ENCODE measurements at places on chromosomes 3 and 15.

DNA sequence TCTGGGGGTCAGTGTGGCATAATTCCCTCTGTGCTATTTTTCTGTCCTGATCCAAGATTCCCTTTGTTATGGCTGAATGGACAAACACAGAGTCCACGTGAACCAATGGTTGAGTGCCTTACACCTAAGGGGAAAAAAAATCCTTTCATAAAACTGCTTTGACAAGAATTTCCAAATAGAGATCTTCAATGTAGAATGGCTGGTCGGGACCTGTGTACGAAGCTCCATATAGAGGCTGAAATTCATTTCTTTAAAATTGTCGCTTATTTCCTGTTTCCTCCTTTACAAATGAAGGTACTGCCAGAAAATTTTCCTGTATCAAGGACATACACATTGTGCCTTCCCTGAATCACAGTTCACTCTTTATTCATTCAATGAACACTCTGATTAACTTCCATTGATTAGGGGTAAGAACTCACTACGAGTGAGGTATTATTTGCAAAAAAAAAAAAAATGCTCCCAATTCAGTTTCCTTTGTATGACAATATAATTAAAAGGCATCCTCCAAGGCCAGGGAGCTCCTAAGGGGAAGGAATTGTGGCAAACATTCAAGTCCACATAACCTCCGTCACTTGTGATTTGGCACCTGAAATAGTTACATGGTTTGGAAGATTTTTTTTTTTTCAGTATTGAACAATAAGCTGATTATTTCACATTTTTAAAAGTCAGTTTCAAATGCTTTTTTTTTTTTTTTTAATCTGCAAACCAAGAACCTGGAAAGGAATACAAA, 293.8 kb downstream of the MEX3B start:
- no peak for DNase-seq

DNA sequence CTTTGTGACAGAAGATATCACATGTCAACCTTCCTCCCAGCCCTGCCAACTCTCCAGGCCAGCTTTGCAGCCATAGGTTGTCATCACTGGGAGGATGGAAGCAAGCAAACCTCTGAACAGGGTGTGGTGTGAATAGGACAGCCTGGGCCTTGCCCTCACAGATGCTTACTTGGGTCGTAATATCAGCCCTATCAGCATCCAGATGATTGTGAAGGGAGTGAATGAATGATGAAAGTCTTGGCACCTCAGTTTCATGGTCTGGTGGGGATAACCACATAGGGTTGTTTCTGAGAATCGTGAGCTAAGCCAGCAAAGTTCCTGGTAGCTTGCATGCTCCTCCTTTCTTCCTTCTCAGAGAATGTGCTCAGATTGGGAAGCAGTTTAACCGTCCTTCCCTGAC, 55.1 kb upstream of the POLR2M start:
- peak; percentile 38 for DNase-seq

GRCh38 chr3:30623351-30623750, 16.9 kb downstream of the TGFBR2 start:
- DNase-seq, result no peak

DNA sequence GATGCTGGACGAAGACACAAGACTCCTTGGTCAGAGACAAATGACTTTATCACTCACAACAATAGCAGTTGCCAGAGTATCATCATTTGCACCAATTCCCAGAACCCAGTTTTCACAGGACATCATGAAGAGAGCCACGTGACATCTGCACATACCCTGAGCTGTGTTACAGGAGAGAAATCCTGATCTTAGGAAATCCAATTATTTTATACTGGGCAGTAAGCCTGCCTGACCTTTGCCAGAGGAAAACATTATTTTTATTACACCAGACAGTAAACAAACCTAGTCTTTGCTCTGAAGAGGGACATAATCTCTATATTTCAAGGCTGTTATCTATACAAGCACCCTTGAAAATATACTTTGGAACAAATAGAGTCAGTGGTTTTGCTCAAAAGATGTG, 77.4 kb downstream of the ZBBX start:
- no peak for DNase-seq

DNA sequence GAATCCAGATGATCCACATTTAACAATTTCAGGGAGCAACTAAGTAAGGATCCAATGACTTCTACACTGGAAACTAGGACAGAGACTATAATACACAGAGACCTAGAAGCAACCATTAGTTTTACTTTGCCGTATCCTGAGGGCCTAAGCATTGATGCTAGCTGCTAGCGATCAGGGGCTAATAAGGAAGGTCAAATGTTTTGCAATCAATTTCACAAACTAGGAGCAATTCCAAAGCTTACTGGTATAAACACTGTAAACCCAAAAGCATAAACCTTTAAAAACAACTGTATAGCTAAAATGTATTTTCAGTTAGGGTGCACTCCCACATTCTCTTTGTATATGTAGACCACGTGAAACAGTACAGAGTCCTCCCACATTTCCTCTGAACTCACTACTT, 31.5 kb downstream of the FBN1 start:
- no peak for DNase-seq

DNA sequence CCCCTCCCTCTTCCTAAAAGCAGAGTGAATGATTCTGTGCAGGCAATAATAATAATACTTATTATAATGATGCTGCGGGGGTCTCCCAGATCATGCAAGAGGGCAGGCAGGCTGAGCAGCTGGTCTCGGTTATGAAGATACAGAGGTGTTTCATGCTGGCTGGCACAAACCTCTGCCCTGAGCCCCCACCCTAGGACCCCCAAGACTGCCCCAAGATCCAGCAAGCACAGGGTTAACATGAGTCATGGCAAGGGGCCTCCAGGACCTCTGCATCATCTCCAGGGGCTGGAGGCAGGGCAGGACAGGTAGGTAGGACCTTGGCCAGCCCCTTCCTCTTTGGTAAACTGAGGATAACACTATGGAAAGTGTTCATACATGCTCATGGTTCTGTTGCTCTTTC, 2.7 kb downstream of the MGLL start:
- no peak for DNase-seq
